Thymus (tissue), 14 donors: ENCODE measurements at places on chromosomes 6 and 20. TPM values are rescaled to one million over a fixed set of nuclear protein-coding genes. Genes with fewer than 3 reads are reported as not detected.

The TAGAP gene
- polyA plus RNA-seq: 13.9 TPM

The JPH2 gene
- 2.0 TPM for polyA plus RNA-seq

The TOMM6 gene
- 347 TPM for polyA plus RNA-seq

DNA sequence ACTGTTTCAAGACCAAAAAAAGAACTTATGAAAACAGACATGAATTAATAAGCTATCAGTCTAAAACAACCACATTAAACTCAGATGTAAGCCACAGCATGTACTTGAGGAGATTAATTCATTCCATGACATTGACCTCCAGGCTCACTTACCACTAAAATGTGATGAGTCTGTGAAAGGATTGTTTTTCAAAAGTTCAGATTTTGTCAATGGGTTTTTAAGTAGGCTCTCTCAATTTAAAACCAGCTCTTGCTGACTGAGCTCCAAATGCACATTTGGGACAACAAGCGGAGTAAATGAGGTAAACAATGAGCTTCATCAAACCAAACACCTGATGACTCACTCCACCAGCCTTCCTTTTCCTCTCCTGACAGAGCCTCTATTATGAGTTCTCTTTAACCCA is 197.0 kb downstream of the SIM1 start:
- no peaks in the 10 kb centered on the region for H3K4me1 ChIP-seq
- H3K27ac ChIP-seq: no peak overlapping the region
- no peaks in the 10 kb centered on the region for H3K27me3 ChIP-seq
- H3K4me3 ChIP-seq: no peak overlapping the region

GRCh38 chr6:93418033-93418407 is 1.3 kb downstream of the EPHA7 start:
- H3K36me3 ChIP-seq: no peaks in the 10 kb centered on the region
- H3K27ac ChIP-seq: no peak overlapping the region
- peaks cover 11% of the 10 kb centered on the region for H3K4me1 ChIP-seq

GRCh38 chr6:64103480-64103879 is 467.9 kb downstream of the PHF3 start:
- H3K4me1 ChIP-seq: no peaks in the 10 kb centered on the region
- no peak for DNase-seq
- no peaks in the 10 kb centered on the region for H3K27me3 ChIP-seq
- no peak overlapping the region for H3K27ac ChIP-seq
- H3K36me3 ChIP-seq: no peaks in the 10 kb centered on the region

DNA sequence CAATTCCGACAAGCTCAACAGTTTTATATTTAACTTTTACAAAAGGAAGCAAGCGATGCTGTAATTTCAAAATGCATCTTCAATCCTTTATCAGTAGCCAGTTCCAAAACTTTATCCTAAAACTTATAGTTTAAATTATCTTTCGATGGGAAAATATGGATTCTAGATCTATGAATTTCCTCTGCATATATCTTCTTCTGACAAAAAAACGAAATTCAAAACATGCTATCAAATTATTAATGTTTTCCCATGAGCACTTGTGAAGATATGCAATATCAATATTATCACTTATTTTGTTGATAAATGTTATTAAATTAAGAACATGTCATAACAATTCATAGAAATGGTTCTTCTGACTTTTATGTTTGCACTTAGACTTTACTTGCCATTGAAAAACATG is 2.3 kb downstream of the NCR2 start:
- no peaks in the 10 kb centered on the region for H3K36me3 ChIP-seq
- no peak for DNase-seq
- peaks cover 43% of the 10 kb centered on the region for H3K4me1 ChIP-seq
- H3K27ac ChIP-seq: no peak overlapping the region

GRCh38 chr6:125812394-125813292 is 21.9 kb downstream of the NCOA7 start:
- peaks cover 5% of the 10 kb centered on the region for H3K4me1 ChIP-seq
- no peaks in the 10 kb centered on the region for H3K36me3 ChIP-seq
- H3K27ac ChIP-seq: no peak overlapping the region
- H3K4me3 ChIP-seq: no peak overlapping the region
- no peaks in the 10 kb centered on the region for H3K27me3 ChIP-seq
- no peak for DNase-seq

- H3K27ac ChIP-seq: no peak overlapping the region
- peaks cover 18% of the 10 kb centered on the region for H3K36me3 ChIP-seq
- no peak overlapping the region for H3K4me3 ChIP-seq
- DNase-seq: no peak
Observed at GRCh38 chr6:87690441-87690840, 11.6 kb downstream of the AKIRIN2 start.

DNA sequence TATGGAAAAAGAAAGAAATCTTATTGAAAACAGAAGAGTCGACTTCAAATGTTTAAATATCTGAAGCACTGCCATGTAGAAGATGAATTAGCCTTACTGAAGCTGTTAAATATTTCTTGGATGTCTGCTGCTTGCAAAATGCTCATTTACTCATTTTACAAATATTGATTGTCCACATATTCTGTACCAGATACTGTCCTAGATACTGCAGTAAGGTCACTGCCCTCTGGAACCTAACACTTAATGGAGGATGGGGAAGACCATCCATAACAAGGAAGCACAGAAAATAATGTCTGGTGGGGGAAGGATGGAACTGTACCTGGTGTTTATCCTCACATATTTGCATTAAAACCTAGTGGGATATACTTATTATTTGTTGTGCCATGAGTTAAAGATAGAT is 99.0 kb downstream of the RCAN2 start:
- no peak overlapping the region for H3K4me3 ChIP-seq
- no peaks in the 10 kb centered on the region for H3K27me3 ChIP-seq
- H3K4me1 ChIP-seq: no peaks in the 10 kb centered on the region
- no peak for DNase-seq

- peaks cover 4% of the 10 kb centered on the region for H3K36me3 ChIP-seq
- no peaks in the 10 kb centered on the region for H3K27me3 ChIP-seq
- no peak overlapping the region for H3K27ac ChIP-seq
- H3K4me3 ChIP-seq: no peak overlapping the region
Observed at GRCh38 chr6:32583527-32583898, 6.1 kb downstream of the HLA-DRB1 start.
